ENCODE measurements at places on chromosomes 5 and 9. TPM values are rescaled to one million over a fixed set of nuclear protein-coding genes. Genes with fewer than 3 reads are reported as not detected.

The FAM221B gene
- not detected for total RNA-seq

DNA sequence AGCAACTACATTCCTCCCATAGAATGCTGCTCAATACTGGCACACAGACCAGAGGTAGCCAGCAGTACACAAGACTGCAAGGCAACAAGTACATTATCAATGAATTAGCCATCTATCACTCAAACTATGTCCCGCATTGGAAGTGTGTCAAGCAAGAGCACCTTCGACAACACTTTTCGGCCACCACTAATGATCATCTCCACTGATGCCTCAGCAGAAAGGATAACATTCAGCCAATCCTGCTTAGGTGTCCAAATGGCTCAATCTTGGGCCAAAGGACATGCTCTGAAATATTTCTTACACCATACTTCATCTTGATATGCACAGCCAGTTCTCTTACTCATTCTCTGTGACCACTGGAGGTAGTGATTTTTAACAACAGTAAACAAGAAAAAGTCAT, 25.0 kb downstream of the SKP1 start:
- peaks cover 18% of the 10 kb centered on the region for H3K4me1 ChIP-seq
- H3K36me3 ChIP-seq, result peaks cover 40% of the 10 kb centered on the region
- DNase-seq, result no peak
- no peak overlapping the region for H3K27ac ChIP-seq
- H3K27me3 ChIP-seq, result no peaks in the 10 kb centered on the region

DNA sequence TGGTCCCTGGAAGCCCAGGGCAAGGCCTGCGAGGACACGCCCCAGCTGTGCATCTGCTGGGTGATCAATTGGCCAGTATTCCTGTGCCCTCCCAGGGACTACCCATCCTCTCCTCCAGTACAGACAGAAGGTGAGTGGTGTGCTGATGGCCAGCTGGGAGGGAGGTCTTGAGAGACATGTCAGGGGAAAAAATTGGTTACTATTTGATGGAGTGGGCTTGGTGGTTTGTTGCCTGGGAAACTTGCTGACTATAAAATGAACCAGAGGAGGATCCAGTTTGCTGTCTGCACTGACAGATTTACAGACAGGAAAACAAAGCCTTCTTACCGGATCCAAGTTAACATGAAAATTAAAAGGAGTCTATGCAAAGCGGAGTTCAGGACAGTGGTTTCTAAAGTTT, 40.3 kb downstream of the MAP1B start:
- H3K27ac ChIP-seq, result no peak overlapping the region
- no peak for DNase-seq
- H3K4me3 ChIP-seq, result no peak overlapping the region

GRCh38 chr9:16622541-16622940, 247.9 kb downstream of the BNC2 start:
- peaks cover 83% of the 10 kb centered on the region for H3K4me1 ChIP-seq
- H3K36me3 ChIP-seq, result no peaks in the 10 kb centered on the region
- no peaks in the 10 kb centered on the region for H3K27me3 ChIP-seq
- H3K4me3 ChIP-seq, result no peak overlapping the region

GRCh38 chr5:68593211-68593671, 377.7 kb downstream of the PIK3R1 start:
- DNase-seq, result no peak
- H3K4me1 ChIP-seq, result no peaks in the 10 kb centered on the region
- no peak overlapping the region for H3K27ac ChIP-seq
- H3K27me3 ChIP-seq, result no peaks in the 10 kb centered on the region
- no peak overlapping the region for H3K4me3 ChIP-seq

Measured in sigmoid colon (tissue), 7 donors.